ENCODE measurements at places on chromosomes 13 and 19.

GRCh38 chr19:40763963-40764362, 11.4 kb upstream of the MIA start:
- DNase-seq: no peak

DNA sequence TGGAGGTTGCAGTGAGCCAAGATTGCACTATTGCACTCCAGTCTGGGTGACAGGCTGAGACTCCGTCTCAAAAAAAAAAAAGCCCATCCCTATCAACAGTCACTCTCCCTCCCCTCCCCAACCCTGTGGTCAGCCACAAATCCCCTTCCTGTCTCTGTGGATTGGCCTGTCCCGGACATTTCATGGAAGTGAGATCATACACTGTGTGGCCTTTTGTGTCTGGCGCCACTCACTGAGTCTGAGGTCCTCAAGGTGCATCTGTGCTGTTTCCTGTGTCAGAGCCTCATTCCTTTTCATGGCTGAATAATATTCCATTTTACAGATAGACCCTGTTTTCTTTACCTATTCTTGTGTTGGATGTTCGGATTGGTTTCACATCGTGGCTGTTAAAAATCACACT, 149.5 kb downstream of the PTPRS start:
- DNase-seq: no peak

DNA sequence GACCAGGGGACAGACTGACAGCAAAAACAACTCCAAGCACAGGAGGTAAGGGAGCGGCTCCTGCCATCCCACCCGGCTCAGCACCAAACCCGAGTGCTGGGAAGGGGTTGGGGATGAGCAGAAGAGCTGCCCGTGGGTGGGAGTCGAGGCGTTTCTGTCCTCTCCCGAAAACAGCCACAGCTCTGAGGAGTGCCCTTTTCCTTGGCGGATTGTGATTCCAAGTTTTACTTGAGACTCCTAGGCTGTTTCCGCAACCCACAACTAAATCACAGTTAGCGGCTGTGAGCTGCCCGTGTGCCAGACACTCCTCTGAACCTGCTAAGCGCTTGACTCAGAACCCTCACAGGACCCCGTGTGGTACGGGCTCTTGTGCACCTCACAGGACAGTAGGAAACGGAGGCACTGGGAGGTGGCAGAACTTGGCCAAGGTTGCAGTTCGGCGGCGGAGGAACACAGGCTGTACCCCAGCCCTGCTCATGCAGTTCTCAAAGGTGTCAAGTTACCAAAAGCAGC, 21.4 kb downstream of the CFAP97D2 start:
- DNase-seq: no peak

DNA sequence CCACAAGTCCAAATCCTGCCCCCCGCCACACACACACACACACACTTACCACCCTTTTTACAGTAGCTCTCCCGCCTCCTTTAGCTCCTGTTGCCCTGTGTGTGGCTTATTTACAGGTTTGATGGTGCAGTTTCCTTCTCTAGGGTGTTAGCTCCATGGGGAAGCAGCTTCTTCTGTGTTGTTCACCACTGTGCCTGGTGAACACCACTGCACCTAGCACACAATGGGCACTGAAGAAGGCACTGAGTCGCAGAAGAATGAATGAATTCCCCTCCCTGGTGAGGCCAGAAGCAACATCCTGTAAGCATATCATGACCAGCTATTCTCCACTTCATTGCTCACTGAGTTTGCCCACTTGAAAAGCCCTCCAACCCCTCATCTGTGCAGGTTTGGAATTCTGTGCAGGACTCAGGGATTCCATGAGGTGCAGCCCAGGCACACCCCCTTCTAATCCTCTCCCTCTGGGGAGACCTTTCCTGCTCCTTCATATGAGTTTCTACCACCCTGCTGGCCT, 3.0 kb upstream of the RAB20 start:
- DNase-seq: no peak

DNA sequence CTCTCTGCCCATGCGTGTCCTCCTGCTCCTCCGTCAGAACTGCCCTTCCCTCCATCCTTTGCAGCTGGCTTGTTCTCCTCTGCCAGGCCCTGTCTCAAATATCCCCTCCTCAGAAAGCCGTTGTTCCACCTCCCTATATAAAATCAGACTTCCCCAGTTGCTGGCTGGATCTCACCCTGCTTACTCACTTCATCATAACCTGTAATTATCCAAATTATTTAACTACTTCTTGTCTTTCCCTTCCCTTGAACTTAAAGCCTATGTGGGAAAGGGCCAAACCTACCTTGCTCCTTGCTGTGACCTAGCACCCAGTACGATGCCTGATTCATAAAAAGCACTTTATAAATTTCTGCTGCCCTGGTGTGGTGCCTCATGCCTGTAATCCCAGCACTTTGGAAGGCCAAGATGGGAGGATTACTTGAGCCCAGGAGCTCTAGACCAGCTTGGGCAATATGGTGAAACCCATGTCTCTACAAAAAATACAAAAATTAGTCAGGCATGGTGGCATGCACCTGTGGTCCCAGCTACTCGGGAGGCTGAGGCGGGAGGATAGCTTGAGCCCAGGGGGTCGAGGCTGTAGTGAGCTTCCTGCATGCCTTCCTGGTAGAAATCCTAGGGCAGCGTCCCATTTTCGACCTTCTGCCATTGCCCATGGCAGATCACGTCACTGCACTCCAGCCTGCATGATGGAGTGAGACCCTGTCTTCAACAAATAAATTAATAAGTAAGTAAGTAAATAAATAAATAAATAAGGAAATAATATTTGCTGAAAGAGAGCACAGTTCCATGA, 39.5 kb upstream of the ZNF536 start:
- DNase-seq: no peak

- DNase-seq: no peak
These were observed 241.9 kb upstream of the NBEA start for GRCh38 chr13:34700155-34700554.

DNA sequence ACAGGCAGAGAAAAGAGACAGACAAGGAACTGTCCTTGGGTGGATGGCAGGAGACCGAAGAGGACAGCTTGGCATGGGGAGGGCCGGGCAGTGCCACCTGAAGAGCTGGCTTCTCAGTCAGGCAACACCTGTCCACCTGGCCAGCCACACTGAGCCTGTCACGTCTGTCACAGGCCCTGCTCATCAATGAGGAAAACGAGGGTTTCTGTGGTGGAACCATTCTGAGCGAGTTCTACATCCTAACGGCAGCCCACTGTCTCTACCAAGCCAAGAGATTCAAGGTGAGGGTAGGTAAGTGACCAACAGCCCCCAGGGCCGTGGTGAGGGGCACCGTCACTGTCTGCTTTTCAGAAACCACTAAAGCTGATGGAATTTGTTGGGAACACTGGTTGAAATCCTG, 11.2 kb upstream of the PROZ start:
- DNase-seq: no peak

DNA sequence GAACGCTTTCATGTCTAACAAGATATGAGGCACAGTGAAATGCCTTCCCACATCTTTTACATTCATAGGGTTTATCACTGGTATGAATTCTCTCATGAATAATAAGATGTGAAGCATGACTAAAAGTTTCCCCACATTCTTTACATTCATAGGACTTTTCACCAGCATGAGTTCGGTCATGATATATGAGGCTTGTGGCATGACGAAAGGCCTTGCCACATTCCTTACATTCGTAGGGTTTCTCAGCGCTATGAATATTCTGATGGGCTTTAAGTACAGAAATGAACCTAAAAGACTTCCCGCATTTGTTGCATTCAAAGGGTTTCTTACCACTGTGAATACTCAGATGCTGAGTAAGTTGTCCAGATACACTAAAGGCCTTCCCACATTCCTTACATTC, 21.3 kb downstream of the ZNF607 start:
- no peak for DNase-seq

- DNase-seq: no peak
These were observed 30.9 kb upstream of the CYP4F8 start for GRCh38 chr19:15584095-15584494.

DNA sequence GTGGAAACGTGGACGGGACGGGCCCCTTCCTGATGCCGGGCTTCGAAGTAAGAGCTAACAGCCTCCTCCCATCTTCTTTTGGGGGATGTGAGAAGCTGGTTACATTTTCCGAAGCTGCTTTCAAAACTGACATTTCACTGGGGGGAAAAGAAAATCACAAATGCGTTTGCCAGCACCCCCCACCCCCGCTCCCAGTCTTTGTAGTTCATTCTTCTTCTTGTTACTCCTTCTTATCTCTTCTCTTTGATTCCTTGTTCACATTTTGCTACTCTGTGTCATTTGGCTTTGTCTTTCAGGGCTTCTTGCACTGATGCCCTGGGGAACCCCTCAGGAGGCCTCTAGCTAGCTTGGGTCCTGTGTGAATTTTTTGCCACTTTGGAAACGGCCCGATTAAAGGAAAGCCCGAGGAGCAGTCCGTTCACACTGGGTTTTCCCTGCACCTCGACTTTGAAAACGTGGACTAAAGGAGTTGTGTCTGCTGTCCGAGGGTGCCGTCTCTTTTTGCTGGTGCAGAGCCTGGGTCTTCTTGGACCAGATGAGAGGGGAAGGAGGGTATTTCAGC, 1.3 kb downstream of the CARM1 start:
- DNase-seq: no peak

DNA sequence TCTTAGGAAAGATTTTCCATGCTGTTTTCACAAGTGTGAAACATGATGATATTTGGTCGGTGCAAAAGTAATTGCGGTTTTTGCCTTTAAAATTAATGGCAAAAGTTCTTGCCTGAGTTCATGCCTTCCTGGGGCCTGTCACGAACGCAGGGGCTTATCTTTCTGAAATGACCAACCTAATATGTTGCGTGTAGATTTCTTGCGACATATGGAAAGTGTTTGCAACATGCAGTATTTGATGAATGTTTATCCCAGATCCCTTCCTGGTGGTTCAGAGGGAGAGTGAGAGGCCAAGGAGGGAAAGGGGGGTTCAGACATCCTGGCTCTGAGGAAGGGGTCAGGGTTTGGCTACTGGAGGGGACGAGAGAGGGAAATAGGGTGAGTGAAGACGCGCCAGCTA, 72.0 kb downstream of the TEX29 start:
- no peak for DNase-seq

DNA sequence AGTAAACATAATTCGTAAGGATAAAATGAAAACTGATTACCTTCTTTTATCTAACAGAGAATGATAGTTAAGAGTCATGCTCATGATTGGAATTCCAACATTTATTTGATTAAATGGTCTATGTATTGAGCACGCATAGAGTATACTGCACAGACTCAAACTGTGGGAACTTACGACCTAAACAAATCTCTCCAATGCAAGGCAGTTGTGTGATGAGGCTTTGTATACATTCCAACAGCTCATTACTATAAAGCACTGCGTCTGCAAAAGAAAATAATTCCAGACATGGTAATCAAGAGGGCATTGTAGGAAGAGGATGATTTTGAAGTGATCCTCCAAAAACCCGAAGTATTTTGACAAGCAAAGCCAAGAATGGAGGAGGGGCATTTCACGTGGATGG, 169.5 kb downstream of the NUFIP1 start:
- DNase-seq: no peak

DNA sequence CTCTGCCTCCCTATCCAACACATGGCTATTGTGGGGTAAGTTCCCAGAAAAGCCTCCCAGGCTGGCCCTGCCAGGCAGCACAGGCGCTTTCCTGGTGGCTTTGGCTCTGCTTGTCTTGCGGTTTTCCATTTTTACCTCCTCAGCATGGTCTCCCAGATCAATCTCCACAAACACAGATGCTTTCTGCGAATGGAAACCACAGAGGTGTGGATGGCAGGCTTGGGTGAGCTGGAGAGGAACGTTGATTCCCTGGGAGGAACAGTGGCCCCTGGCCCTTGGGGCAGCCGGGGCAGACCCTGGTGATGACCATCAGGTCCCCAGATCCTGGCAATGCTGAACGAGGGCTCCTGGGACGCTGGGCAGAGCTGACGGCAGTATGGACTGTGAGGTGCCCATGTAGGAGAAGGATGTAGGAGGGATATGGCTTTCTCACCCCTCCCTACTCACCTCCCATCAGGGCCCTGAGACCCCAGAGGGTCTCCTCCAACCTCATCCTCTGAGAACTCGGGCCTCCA, 6.6 kb downstream of the C13orf46 start:
- no peak for DNase-seq

DNA sequence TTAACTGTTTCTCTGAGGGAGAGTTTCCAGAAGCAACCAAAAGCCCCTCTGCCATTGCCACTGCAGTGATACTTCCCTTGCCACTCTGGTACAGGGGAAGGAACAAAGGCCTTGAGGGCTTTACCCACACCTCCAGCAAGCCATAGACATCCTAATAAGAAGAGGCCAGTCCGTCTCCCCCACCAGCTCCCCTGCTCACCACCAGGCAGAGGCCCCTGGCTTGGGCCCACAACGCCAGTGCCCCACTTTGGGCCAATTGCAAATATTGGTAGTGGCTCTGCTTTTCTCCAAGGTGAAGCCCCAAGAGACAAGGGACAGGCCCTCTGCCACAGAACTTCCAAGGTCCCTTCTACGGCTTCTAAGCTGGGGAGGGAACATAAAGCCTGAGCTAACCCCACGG, 833.0 kb downstream of the DACH1 start:
- no peak for DNase-seq

GRCh38 chr13:101640788-101641400, 188.4 kb downstream of the ITGBL1 start:
- no peak for DNase-seq

Measured in stromal cell of bone marrow (primary cell).